Panc1 (cell line): ENCODE measurements at places on chromosomes 5 and 9.

- DNase-seq: no peak
Observed at GRCh38 chr5:128736553-128736952, 198.5 kb upstream of the FBN2 start.

- DNase-seq: no peak
Observed at GRCh38 chr5:174155706-174156105, 110.2 kb downstream of the NSG2 start.

DNA sequence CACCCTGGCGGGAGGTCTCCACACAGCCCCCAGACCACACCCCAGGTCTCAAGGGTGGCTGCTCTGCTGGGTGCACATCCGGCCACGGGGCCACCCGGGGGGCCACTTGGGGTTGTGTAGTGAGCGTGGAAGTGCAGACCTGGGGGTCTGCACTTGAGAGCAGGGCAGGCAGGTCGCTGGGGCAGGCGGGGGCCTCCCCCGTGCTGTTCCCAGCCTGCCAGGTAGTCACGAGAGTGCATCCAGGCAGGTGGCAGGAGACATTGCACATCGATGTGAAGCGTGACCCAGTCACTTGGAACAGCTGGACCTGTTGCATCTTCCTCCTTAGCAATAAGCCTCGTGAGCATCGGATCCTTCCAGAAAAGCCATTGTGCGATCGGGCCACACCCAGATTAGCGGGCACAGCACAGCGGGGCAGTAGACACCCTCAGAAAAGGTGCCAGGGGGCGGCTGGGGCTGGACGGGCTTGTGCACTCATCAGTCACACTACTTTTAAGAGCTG lies 4.8 kb upstream of the ENTPD8 start:
- no peak for DNase-seq

GRCh38 chr5:169020102-169020501 lies 280.8 kb downstream of the SLIT3 start:
- no peak for DNase-seq

DNA sequence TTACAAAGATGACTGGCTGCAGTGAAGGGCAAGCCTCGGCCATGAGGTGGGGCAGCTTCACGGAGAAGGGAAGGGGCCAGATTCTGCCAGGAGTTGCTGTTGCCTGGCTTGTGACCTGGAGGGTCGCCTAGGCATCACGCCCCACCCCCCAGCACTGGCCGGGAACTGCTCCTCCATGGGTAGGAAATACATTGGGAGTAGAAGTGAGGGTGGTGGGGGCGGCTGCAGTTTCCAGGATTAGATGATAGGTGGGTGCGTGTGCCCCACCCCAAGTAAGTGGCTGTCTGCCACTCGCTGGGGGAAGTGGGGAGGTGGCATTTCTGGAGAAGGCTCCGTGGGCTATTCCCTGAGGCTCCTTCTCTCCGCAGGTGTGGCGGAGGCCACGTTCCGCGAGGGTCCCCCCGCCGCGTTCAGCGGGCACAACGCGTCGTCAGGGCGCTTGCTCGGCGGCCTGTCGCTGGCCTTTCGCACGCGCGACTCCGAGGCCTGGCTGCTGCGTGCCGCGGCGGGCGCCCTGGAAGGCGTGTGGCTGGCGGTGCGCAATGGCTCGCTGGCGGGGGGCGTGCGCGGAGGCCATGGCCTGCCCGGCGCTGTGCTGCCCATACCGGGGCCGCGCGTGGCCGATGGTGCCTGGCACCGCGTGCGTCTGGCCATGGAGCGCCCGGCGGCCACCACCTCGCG lies 16.9 kb downstream of the CRB2 start:
- DNase-seq: no peak

DNA sequence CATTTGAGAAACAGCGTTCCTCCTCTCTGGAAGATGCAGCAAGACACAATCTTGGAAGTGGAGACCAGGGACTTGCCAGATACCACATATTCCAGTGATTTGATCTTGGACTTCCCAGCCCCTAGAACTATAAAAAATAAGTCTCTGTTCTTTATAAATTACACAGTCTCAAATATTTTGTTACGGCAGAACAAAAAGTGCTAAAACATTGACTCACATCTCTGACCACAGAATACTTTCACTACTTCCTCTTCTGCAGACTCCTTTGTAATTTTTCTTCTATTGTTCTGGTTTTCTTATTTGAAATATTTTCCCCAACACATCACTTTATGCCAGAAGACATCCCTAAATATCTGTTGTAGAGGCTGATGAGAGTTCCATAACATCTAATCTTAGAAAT lies 706.1 kb upstream of the CDH18 start:
- no peak for DNase-seq

DNA sequence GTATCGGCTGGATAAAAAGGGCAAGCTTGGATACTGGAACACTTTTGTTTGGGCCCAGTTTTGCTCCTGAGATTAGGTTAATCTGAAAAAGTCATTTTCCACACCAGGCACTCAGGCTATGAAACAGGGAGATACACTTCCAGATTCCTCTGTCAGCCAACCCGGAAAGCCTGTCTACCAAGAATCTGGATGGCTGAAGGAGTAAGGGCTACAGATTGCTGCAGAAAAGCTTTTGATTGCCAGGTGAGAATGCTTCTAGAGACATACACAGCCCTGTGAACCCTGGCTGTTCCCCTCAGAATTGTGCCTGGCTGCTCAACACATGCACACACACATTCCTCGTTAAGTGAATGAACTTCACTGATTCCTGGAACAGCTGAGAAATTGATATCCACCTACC lies 114.4 kb downstream of the PSD2 start:
- DNase-seq: no peak

DNA sequence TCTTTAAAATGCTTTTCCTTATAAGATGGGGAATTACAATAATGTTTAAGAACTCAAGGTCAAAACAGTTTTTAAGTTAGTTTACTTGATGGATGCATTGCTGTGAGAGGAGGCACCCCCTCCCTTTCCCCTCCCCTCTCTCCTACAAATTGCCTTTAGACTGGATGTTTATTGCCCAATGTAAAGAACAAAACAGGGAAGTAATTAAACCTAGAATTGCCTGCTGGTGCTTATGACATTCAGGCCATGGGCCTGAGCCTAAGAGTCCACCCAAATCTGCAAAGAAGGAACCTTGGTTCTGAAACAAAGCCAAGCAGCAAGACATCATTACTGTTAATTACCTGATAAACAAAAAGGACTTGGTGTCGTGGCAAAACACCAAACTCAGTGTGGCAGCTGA lies 630.3 kb downstream of the ISL1 start:
- no peak for DNase-seq

DNA sequence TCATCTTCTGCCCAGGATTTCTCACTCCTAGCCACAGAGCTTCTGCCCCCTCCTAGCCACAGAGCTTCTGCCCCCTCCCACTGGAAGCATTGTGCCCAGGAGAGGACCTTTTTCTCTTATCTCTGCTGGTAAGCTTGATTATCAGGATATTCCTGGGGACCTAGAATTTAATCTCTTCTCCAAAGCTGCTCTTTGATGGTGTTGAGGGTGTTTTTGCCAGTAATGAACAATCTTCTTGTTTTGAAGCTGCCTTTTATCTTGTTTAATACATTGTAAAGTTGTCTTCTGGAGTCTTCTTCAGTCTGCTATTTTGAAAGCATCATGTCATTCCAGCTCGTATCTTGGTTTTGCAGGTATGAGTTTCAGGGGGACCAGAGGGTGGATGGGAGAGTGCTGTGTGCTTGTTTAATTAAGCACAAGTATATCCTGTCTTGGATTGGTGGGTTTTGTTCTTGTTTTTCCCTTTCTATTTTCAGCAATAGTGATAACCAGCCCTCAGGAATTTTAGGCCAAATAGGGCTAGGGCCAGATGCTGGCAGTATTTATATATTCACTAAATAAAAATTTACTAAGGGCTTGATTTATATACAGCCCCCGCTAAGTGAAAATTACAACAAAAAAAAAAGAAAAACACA lies 214.0 kb upstream of the DMRT1 start:
- no peak for DNase-seq

GRCh38 chr9:113538131-113538530 lies 74.6 kb downstream of the RGS3 start:
- DNase-seq: no peak
